Stimulated activated CD4-positive, alpha-beta T cell treated with anti-CD3 and anti-CD28 coated beads, TNF-alpha, amount 100 ng/mL, for 48 hours (primary cell): ENCODE measurements at places on chromosomes 4 and X.

DNA sequence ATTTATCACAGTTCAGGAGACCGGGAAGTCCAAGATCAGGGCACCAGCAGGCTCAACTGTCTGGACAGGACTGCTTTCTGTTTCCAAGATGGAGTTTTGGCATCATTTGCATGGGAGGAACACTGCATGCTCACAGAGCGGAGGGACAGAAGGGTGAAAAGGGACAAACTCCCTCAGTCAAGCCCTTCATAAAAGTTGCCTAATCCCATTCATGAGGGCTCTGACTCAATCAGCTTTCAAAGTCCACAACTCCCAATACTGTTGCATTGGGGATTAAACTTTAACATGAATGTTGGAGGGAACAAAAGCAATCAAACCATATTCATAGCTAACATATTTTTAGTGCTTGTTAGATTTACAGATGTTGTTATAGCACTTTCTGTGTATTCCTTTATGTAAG is 158.9 kb upstream of the MAD2L1 start:
- no peak for DNase-seq

- DNase-seq, result no peak
Measured at GRCh38 chrX:68369559-68369958, 63.7 kb downstream of the OPHN1 start.

GRCh38 chr4:130035391-130035790 is 939.4 kb downstream of the C4orf33 start:
- no peak for DNase-seq

- DNase-seq, result no peak
Measured at GRCh38 chrX:110786486-110786885, 9.1 kb downstream of the CHRDL1 start.

DNA sequence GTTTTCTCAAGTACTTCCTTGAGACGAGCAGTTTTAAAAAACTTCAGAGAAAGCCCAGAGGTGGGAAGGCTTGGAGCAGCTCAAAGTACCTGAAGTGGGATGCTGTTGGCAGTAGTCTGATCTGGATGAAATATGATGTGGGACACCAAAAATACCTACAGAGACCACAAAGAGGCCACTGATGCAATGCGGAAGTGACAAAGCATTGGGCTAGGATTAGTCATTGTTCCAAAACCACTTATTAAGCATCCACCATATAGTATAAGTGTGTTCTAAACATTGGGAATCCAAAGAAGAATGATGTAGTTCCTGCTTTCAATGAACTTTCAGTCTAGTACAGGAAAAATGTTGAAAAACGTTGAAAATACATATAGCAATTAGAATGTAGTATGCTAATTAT is 386.1 kb upstream of the CNKSR2 start:
- DNase-seq, result no peak

DNA sequence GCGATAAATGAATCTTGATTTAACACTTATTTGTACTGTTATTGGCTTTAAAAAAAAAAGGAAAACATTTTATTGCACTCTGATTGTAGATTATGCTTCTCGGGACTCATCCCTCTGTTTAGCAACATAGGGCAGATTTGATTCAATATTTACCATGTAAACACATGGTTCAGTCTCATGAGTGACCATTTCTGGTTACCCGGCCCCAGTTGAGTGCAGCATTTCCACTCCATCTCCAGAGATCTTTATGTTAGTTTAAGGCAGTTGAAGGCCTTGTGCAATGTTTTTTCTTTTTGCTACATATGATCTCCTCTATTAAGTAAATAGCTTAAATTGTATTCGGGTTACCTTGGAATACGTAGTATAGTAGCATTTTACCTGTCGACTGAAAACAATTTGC is 143.3 kb upstream of the RPS6KA3 start:
- no peak for DNase-seq

DNA sequence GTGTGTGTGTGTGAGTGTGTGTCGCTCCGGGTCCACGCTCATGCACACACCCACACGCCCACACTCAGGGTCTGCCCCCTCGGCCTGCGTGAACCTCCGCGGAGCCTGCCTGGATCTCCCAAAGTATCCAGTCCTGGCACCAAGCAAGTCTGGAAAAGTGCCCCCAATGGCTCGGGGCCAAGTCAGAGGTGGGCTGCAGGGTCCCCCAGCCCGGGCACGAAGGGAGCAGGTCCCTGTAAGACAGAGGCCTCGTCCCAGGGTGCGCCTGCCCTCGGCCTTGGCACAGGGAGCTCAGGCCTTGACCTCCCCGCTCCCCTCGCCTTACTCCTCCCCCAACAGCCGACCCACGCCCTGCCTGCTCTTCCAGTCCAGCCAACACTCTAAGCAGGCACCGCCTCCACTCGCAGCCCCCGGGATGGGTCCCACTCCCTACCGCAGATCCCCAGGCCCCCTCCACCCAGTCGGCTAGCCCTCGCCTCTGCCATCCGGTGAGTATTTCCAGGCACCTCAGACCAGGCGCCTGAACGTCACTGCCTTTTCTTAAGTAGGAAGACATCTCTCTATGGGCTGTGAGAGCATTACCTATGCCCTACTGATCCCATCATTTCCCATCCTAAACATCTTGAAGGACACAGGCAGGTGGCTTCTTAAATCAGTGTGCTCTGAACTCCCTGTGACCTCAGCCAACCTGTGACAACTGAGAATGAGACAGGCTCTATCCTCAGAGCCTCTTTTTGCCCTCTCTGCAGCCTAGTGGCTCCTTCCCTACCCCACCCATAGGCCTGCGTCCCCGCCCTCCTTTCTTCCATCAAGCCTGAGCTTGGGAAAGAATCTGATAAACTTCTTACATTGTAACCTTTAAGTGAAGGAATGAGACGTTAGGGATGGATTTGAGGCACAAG is 704 bp downstream of the FAM114A1 start:
- DNase-seq, result no peak

- DNase-seq, result no peak
Measured at GRCh38 chrX:46574774-46575381, 1.3 kb downstream of the CHST7 start.

DNA sequence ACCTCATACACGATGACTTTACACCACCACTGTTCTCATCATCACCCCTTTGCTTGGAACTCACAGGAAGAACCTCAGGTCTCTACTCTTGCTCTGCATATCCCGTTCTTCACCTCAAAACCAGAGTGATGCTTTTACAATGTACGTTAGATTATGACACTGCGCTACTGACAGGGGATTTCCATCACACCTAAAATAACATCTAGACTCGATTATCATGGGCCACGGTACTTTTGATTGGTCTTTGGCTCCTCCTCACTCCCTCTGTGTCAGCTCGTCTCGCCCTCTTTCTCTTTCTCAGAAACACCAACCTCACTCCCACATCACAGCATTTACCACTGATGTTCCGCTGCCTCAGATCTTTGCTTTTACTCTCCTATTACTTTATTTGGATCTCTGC is 172.4 kb downstream of the TLL1 start:
- no peak for DNase-seq

GRCh38 chr4:37392521-37393255 is 148.1 kb downstream of the NWD2 start:
- DNase-seq, result no peak

GRCh38 chr4:183399126-183399522 is 45.3 kb upstream of the CDKN2AIP start:
- DNase-seq, result no peak

GRCh38 chr4:121272526-121272925 is 108.3 kb downstream of the QRFPR start:
- no peak for DNase-seq

GRCh38 chr4:166941629-166942028 is 292.7 kb downstream of the SPOCK3 start:
- no peak for DNase-seq

DNA sequence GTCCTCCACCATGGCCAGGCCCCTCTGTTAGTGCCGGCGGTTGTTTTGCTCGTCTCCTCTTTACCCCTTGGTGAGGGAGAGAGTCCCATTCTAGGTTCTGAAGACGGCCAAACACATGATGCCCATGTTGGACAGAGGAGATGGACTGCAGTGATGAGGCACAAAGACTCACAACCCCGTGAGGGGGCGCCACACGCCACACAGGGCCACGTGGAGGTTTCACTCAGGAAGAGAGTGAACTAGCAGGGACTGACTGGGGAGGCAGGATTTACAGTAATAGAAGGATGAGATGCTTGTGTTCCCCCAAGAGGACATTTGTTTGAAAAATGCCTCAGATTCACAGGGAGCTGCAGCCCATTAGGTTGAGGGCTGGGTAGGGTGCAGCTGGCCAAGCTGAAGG is 655.3 kb upstream of the FRG1 start:
- DNase-seq, result no peak

GRCh38 chr4:839675-840443 is 13.9 kb upstream of the CPLX1 start:
- no peak for DNase-seq

GRCh38 chr4:53232371-53232770 is 133.5 kb downstream of the SCFD2 start:
- no peak for DNase-seq

DNA sequence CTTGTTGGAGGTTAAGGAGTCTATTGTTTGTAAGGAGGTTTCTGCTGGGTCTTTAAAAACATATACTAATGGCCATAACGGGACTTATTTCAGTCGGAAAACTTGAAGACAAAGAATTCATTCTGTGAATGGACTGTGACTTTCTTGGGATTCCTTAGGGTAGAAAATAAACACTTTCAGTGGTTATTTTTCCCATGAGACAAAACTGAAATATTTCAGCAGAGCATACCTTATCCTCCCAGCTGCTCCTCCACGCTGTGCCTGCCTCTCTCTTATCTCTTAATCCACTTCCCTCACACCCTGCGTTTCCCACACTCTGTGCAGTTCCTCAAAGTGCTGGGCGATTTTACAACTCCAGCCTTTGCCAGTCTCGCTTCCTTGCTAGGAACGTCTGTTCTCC is 47.1 kb upstream of the SORBS2 start:
- no peak for DNase-seq

- no peak for DNase-seq
Measured at GRCh38 chr4:1975391-1975801, 33.4 kb downstream of the NELFA start.

- no peak for DNase-seq
Measured at GRCh38 chr4:138405466-138405891, 163.3 kb upstream of the SLC7A11 start.

DNA sequence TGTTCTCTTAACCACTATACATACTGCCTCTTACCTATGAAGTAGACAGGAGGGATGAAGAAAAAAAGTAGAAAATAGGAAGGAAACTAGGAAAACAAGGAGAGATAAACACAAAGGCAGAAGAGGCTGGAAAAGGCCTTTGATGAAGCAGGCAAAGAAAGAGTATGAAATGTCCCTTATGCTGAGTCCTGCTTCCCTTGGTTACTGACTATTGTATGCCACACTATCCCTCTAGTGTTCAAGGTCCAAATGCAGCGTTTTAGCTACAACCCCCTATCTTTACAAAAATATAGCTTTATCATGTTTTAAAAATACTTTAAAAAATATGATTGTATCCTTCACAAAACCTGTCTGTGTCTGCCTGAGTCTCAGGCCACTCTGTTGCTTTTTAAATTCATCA is 233.1 kb downstream of the CAMK2D start:
- DNase-seq, result no peak

GRCh38 chr4:168480931-168481611 is 779 bp upstream of the DDX60L start:
- no peak for DNase-seq

DNA sequence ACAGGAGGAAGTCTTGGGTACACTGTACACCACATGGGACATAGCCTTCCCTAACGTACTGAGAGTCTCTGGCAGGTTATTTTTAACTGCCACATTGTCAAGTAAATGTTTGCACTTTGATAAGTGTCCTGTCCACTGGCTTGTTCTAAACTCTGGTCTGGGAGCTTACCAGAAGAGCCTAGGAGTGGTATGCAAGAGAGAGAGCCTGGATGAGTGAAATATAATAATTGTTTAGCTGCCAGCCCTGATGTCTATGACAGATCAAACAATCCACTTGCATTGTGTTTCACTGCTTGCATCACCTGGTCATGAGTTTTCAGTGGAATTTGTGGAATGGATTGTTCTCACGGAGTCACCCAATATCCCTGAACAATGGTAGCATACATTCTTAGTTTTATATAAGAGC is 91.6 kb downstream of the SHROOM3 start:
- no peak for DNase-seq

DNA sequence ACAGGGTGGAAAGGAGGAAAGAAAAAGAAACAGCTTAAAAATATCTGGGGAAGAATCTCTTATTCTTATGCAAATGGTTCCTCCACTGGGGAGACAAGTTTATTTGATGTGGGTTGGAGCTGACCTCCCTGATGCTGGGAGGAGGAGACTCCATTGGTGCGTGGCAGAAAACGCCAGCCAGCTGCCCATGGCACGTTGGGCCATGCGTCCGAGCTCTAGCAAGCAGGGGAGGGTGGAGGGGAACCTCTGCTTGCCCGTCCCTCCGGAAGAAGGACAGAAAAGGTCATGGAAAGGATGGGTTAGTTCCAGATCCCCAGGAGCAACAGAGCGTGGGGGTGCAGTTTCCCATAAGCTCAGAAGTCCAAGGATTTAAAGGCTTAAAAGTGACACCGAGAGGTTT is 210.4 kb downstream of the KLHL4 start:
- no peak for DNase-seq

- DNase-seq, result no peak
Measured at GRCh38 chr4:176920694-176921093, 128.0 kb upstream of the VEGFC start.

GRCh38 chr4:118989098-118990080 is 100.7 kb downstream of the SYNPO2 start:
- DNase-seq, result no peak

- no peak for DNase-seq
Measured at GRCh38 chr4:73211968-73212367, 46.6 kb downstream of the ANKRD17 start.

DNA sequence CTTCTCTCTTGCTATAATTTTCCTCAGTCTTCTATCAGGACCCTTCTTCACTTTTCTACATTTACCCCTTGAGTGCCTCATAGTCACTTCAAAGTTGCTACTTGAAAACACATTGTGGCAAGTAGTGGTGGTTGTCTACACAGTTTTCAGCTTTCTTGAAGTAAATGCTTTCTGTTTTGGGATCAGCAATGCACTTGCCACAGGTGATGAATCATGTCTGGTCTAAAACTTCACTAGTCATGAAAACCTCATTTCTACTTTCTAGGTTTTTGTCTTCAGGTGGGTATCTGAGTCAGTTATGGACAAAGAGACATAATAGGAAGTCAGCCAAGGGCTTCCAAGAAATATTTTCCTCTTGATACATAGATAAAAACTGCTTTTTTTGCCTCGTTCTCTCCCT is 359.2 kb downstream of the CCSER1 start:
- DNase-seq, result no peak

DNA sequence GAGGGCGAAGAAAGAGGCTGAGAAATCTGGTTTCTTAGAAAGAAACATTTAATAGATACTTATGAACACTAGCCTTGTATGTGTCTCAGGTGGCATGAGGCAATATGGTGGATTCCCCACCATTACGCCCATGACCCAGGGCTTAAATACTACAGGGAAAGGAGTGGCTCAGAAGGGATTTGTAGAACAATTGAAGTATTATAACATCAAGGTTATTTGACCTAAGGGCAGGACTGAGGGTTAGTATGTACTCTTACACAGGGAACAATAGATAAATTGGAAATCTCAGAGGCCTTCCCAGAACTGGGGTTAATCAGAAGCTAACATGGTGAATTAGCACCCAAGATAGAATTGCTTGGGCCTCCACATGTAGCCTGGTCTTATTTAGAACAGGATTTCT is 11.0 kb upstream of the USP46 start:
- no peak for DNase-seq
